ENCODE measurements at places on chromosomes 1 and 21.

DNA sequence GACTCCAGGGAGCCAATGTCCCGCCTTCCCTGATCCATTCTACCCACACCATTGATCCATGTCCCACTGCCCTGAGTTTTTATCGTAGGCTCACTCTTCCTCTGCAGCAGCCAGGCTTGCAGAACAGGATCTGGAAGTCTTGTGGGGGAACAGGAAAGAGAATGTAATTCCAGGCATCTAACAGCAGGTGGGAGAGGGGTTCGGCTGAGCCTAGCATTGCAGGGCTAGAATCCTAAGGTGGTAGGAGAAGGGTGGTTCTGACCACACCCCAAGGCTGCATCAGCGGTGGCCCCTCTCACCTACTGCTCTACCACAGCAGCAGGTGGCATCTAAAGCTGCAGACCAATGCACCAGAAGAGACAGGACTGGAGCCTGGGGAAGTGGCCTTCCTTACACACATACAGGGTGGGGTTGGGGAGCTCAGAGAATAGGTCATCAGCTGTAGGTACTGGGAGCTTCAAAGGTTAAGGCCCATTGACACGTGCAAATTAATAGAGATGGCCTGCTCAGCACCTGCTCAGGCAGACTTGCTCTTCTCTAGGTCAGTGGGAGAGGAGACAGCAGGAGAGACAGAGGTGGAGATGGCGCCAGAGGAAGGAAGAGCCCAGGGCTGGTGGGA is 20.5 kb downstream of the KNCN start:
- DNase-seq = no peak

DNA sequence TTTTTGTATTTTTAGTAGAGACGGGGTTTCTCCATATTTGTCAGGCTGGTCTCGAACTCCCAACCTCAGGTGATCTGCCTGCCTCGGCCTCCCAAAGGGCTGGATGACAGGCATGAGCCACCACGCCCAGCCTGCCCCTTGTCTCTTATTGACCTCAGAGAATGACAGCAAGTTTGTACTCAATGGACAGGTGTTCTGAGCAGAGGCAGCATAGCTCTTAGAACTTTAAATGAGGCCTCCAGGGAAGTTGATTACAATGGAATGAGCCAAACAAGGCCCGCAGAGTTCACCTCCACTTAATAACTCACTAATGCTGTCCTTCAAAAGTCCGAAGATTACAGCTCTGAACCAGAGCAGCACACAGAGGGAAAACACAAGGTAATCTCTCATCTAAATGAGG is 10.9 kb downstream of the TMPRSS2 start:
- no peak for DNase-seq

DNA sequence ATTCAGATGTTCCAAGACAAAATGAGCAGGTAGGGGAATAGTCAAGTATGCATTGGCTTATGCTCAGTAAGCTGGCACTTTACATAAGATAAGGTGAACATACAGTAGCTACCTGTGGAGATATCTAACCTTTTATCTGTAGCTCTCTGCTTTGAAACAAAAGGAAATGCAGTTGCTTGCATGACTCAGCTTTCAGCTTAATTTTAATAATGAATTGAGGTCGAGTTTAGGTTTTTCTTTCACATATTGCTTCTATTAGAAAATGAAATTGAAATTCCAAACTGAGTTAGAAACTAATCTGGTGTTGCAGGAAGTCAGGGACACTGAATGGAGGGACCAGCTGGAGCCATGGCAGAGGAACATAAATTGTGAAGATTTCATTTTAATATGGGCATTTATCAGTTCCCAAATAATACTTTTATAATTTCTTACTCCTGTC is 8.3 kb downstream of the FRRS1 start:
- no peak for DNase-seq

DNA sequence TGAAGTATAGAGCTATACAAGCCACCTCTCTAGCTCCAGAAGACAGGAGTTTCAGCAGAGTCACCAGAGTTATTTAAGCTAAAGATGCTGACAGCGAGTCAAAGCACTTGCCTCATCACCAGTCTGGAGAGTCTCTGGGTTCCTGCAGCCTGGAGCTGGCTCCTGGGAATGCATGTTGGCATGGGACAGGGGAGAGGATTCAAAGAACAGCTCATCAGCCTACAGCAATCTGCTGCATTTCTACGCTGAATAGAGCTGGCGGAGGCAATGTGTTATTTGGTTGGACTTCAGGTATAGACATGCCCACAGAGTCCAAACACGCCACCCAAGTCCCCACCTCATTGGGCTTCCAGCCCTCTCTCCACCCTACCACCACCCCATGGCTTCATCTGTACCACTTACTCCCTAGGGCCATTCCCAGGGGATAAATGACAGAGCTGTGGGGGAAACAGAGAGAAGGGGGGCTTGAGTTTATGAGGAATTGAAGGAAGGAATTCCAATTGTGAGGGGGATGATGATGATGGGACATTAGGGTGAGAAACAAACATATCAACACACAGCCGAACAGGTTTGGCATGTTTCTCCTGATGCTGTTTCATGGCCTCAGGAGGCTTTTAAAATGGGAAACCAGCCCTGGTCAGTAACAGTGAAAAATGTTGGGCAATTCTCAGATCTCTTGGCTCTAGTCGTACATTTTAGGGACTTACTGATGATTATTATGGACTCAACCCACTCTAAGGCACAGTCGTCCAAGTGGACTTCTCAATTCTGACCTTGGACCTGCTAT is 58.4 kb downstream of the PLEKHA6 start:
- DNase-seq = no peak

DNA sequence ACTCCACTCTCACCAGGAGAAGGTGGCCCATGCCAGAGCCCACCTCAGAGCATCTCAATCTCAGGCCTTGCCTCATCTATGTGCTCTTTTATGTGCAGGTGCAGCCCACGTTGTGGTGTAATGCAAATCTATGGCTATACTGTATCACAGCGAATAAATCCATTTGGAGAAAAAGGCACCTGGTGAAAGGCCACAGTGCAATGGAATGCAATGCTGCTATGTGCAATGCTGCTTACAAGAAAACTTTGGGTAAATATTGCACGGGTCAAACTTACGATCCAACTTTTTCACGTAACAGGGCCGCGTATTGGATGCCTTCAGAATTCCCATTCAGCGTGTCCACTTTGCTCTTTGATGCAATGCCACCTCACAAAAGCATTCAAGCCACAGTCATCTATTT is 13.5 kb downstream of the ZBTB18 start:
- no peak for DNase-seq
